ELF-1 (cell line): ENCODE measurements at places on chromosomes 2 and 18.

GRCh38 chr2:181317511-181317910 lies 139.7 kb upstream of the ITGA4 start:
- DNase-seq: no peak

DNA sequence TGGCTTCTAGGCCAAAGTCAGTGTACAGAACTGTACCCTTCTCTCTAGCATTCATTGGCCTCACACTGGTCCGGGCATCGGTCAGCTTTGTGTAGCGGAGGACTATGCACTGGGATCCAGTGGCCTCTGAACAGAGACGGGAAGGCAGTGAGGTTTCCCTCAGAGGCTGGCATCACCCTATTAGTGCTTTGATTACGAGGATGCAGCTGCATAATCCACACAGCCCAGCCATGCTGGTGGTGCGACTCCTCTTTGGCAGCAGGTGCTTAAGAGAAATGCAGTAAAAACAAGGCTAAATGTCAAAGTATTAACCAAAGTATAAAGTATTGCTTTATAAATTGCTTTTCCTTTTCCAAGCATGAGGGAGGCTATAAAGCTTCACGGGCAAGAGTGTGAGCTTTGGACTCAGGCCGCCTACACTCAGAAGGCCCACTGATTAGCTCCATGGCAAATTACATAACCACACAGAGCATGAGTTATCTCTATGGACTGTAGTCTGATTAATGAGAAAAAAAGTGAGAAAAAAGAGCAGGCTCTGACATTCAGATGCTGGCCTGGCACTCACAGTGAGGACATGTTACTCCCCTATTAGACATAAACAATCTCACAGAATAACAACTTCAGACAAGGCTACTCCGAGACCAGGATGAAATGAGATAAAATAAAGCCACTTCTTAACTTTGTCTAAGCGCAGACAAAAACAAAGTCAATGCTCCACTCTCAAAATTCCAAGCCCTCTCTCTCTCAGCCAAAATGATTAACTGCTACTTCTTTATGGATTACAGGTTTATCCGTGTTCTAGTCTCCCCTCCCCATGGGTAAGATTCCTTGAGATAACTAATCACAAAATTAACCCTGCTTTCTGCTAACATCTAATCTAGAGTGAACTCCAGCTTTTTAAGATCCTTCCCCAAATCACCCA lies 6.4 kb upstream of the CRYGC start:
- DNase-seq: no peak

DNA sequence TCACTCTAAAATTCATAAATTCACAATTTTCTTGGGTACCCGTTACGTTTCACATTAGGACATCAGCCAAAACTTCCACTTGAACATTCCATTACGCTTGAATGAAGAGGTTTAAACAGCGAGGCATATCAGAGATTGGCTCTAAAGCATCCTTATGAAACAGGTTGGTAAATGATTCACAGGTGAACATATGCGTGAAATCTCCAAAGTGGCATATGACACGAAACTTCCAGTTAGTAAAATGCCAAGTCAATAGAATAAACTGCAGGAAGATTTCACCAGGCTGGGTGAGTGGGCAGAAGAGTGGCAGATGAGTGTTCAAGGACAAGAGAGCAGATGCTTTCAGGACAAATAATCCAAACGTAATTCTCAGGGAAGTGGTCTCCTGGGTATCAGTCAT lies 33.9 kb upstream of the GLS start:
- DNase-seq: no peak

DNA sequence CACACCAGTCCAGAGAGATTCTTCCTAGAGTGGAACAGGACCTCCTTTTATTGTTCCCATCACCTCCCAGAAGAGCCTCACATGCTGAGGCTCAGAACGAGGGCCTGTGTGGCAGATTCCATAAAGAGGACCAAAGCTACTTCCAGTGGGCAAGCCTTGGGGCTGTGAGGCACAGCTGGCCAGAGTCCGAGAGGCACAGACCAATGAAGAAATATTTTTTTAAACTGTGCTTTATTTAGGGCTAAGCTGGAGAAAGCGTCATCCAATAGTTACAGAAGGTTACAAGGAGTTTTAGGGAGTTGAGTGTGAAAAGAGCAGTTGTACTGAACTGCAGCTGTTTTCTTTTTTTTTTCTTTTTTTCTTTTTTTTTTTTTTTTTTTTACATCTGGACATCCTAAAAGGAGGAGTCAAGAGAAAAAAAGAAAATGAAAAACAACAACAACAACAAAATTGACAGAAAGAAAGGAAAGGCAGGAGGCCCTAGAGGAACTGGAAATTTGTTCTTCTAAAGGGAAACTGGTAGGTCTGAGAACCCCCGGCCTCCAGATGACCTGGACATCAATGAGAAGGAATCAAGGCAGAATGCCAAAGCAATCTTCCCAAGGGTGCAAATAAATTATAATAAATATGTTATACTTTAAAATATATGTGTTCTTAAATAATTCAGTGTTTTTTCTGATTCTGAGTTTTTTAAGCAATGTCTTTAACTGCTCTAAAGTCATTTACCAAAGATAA lies 322.6 kb downstream of the CELF4 start:
- no peak for DNase-seq

DNA sequence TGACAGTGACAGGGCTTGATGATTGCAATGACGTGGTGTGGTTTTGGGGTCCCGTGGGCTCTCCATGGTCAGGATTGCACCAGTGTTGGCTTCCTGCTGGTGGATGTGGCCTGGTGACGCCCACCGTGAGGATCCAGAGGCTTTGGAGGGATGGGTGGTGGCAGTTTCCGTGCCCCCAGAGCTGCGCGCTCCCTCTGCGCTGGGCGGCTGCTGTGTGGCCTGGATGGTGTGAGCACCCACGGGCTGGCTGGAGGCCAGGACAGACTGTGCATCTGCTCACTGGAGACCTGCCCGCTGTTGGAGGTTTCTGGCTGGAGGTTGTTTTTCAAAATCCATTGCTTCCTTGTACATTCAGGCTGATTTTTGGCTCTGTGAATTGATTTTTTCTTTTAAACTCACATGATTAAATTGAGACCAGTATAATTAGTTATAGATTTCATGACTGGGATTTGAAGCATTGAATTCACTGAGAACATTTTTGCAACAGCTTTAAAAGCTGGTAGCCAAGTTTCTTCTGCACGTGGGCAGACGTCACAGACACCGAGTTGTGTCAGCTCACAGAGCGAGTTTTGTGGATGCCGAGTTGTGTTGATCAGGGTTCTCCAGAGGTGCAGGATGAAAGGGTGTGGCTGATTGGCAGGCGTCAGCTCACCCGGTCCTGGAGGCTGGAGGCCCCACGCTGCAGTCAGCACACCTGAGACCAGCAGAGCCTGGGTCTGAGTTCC lies 72.7 kb downstream of the KCNG2 start:
- no peak for DNase-seq
